ENCODE measurements at places on chromosomes 6 and 20.

DNA sequence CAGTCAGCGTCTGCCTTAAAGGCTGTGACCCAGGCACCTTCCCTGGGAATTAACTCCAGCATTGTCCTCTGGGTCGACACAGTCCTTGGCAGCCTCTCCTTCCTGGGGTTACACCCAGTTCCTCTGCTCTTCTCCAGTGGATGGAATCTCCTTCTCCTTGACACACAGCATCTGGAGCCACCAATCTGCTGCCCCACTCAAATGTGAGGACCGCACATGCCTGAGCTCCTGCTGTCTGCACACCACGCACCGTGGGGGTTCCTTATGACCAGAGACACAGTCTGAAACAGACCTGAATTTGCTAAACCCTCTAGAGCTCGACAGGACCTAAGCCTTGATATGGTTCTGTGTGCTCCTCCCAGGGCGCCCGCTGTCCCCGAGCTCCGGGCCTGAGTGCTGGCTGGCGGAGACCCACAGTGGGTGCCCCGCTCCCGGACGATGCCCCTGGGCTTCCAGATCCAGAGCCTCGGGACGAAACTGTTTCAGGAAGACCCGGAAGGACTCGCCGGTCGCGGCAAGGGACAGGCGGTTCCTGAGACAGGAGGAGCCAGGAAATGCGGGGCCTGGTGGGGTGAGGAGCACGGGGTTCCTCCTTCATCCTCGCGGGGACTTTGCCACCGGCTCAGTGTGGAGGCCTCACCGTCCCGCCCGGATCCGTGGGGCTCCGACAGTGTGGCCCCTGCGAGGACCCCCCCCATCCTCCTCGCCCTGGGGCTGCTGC lies 2.5 kb upstream of the RAET1G start:
- no peak for DNase-seq

- DNase-seq, result no peak
Measured at GRCh38 chr20:15638816-15639215, 934.4 kb downstream of the KIF16B start.

DNA sequence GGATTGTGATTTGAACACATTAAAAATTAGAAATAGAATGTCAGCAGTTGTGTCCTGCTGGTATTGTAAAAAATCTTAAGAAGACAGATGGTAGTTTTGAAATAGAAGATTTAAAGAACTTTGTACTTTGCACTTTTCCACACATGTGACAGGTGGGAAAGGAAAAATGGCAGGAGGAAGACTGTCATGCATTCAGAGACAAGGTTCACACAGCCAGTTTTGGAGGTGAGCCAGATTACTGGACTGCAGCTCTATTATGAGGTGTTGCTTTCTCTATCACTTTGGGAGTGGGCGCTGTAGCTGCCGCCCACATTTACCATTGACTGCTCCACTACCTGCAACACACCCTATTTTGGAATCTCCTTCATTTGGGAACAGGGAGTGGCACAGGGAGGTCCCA lies 12.1 kb upstream of the NDUFAF4 start:
- DNase-seq, result no peak

DNA sequence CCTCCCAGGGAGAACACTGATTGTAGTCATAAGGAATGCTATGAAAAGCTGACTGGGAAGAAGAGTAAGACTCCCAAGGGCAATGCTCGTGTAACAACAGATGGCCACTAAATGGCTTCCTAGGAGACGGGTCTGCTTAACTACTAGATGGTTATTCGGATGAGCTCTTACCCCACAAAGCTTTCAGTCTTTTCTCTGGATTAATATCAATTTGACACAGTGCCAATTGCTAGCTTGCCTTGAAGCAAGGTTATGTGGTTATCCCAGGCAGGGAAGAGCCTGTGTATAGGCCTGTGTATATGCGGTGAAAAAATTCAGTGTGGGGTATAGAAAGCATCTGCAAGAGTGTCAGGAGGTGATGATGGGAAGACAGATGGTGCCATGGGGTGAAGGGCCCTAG lies 86.4 kb upstream of the NOX3 start:
- DNase-seq, result no peak
